ENCODE measurements at places on chromosomes 6 and 20.

- DNase-seq, result no peak
Observed at GRCh38 chr6:117345292-117345610, 79.9 kb downstream of the VGLL2 start.

DNA sequence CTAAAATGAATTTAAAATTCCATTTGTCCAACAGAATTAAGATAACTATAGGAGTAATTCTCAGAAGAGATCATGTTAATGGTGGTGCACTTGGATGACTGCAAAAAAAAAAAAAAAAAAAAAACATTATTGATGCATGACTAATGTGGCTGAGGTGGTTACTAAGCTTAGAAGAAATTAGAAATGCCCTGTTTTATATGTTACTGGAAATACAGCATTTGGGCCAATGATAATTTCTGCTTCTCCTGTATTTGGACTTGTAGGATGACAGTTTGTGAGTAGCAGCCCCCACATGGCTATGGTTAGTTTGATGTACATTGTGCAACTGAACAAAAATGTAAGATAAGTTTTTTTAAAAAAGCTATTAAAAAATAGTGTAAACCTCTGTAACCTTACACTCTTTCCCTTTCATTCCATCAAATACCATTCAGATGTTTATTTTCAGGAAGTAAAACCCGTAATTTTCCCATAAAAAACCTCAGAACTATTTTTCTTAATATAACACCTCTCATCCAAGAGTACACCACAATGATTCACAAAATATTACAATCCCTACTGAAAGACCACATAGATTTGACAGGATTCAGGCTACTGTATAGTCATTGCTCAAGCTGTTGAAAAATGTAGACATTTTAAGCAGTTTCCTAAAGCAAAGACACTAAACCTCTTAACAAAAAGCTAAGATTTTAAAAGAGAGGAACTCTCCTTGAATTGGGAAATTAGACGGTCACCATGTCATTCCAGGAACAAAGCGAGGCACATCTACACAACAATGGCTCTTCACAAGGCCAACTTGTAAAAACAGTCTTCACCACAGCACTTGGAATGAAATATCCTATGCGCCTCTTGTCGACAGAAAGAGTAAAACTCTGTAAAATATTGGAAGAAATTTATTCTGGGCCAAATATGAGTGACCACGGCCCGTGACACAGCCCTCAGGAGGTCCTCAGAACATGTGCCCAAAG is 83.0 kb downstream of the WDR27 start:
- no peak for DNase-seq

DNA sequence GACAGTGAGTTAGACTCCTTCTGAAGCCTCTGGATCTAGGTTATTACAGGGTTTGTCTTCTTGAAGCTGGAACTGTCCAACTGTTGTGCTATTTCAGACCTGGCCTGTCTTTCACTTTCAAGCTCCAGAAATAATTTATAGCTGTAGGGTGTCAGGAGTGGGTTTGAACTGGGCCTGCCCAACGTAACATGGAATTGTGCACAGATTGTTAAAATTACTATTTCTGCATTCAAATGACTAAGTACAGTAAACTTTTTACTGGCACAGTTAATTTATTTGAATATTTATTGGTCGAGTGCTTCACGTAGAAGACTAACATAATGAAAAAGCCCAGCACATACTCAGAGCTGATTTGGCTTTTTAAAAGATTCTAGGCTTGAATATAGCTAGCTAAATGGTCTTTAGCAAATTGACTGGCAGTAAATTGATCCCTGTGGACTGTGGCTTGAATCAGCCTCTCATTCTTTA is 74.3 kb downstream of the ARID1B start:
- no peak for DNase-seq

GRCh38 chr6:43274127-43274915 is 23.7 kb upstream of the SLC22A7 start:
- no peak for DNase-seq

- no peak for DNase-seq
Observed at GRCh38 chr6:141610741-141611140, 522.0 kb upstream of the GJE1 start.

DNA sequence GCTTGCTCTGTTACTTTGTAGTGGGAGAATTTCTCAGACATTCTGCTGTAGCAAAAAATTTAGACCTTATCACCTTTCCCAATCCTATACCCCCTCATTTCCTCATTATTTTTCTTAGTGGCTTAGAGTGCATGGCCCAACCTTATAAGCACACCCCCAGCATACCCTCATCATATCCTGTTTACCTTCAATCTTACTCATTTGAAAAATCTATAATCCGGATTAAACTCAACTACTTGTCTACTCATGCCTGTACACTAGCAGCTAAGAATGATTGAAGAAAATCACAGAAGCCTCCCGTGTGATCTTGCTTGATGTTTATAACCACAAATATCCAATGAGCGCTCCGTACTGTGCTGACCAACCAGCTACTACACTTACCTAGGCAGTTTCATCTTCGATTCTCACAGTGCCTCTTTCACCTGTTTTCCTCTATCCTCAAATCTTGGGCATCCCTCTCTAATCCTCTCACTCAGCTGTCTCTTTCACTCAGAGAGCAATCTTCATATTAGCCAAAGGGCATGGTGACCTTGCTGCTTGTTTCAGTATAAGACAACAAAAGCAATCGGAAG is 36.6 kb downstream of the AIG1 start:
- no peak for DNase-seq

GRCh38 chr6:45300736-45301135 is 27.4 kb upstream of the RUNX2 start:
- no peak for DNase-seq

DNA sequence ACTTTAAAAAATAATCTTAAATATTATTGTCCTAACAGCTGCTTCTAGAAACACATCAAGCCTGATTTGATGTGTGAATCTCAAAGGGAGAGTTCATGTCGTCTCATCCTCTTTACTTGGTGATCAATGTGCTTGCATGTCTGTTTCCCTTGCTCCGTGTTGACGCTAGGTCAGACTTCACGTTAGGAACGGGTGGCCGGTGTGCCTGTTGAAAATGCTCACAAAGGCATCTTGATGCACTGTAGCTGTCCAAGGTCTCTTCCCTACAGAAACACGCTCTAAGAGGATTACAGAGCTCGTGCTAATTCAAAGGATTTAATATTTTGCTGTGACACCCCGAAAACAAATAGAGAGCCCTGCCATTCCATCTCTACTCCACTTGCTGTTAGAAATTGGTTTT is 84.6 kb downstream of the ID4 start:
- DNase-seq, result no peak

Measured in H9 (cell line).